ENCODE measurements at places on chromosomes 13 and 19.

DNA sequence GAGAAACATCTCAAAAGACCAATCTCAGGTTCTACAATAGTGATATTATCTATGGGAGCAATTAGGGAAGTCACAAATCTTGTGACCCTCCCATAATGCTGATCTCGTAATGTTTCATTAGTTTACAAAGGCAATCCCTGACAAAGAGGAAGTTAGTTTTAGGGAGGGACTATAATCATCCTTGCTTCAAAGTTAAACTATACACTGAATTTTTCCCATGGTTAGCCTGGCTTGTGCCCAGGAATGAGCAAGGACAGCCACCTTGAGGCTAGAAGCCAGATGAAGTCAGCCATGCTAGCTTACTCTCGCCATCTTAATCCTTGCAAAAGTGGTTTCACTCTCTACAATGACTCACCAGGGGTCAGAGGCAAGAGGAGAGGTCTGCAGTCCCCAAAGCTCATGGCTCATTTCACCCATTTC is 5.4 kb downstream of the CEACAM3 start:
- DNase-seq: no peak

DNA sequence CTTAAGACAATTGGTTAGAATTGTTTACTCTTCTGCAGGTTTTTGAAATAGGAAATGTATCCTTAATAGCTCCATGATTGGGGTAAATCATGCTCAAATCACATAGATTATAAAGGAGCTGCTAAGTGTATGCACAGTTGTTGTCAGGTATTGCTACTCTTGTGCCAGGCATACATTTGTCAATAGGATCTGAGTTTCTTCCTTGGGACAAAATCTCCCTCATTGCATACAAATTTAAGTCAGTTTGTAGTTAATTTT is 109.3 kb upstream of the MLNR start:
- no peak for DNase-seq

GRCh38 chr19:37914908-37915307 is 7.9 kb downstream of the SIPA1L3 start:
- no peak for DNase-seq

- DNase-seq: no peak
Observed at GRCh38 chr13:67833564-67833963, 603.4 kb upstream of the PCDH9 start.

- no peak for DNase-seq
Observed at GRCh38 chr13:113533161-113533840, 42.8 kb upstream of the DCUN1D2 start.

DNA sequence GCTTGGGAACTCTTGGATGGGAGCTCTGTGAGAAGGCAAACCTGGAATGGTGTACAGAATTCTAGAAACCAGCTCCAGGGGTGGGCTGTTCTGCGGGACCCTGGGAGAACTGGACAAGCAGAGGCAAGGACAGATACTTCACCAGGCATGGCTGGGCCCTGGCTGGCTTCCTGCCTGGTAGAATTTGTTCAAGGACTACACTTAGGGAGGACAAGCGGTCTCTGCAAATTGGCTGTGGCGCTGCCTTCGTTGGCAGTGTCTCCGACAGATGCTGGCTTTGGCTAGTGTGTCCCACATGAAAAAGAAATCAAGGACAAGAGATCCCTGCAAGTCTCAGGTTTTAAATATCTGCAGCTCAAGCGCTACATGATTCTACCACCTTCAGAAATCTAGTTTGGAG is 12.4 kb downstream of the CEBPG start:
- no peak for DNase-seq

DNA sequence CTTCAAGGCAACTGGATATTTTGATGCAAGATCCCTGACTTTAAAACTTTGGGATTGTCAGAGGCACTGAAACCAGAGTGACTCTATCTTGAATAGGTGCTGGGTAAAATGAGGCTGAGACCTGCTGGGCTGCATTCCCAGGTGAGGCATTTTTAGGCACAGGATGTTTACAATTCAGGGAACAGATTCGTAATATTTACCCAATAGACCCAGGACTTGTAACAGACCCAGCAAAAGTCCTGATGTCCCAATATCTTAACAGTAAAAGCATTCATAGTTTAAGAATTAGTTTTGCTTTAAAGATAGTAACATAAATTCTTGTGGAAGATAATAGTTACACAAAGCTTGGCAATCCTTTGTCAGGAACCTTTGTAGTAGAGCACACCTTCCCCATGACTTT is 166.2 kb downstream of the FGF14 start:
- DNase-seq: no peak
